ENCODE measurements at places on chromosomes 5 and 9.

- DNase-seq: no peak
Observed at GRCh38 chr5:60541980-60542379, 158.0 kb downstream of the DEPDC1B start.

DNA sequence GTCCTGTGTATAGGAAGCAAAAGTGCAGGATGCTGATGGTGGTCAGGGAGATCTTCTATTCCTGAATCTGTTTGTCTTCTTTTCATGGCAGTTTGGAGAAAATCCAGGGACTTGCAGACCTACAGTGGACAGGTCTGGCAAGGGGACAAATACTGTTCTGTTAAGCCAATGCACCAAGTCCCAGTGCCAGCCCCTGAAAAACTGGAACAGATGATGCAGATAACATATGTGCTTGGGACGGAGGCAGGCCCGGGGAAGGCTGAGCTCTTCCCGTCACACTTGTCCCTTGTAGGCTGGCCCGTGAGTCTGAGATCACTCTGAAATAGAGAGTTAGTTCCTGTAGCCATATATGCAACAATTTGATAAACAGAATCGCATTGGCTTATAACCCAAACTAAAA, 265.7 kb downstream of the MTRR start:
- DNase-seq: no peak

GRCh38 chr5:7828269-7828668, 22.7 kb downstream of the CFAP90 start:
- DNase-seq: no peak

- DNase-seq: no peak
Observed at GRCh38 chr5:178739452-178740180, 9.2 kb upstream of the ZNF354A start.

DNA sequence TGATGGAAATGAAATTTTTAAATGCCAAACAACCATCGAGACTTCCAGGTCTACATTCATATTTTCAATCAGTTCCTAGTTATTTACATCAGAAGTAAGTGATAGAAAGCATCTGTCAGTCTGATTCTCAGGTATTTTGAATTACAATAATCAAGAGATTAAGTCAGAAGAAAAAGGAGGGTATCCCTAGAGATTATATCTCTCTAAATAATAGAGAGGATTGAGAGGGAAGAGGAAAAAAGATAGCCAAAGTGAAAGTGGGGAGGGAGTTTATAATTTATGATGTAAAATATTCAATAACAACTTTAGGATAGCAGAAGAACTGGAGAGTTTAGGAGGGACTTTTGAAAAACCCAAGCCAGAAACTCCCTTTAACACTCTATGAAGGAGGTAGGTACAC, 400.2 kb downstream of the EFNA5 start:
- no peak for DNase-seq

DNA sequence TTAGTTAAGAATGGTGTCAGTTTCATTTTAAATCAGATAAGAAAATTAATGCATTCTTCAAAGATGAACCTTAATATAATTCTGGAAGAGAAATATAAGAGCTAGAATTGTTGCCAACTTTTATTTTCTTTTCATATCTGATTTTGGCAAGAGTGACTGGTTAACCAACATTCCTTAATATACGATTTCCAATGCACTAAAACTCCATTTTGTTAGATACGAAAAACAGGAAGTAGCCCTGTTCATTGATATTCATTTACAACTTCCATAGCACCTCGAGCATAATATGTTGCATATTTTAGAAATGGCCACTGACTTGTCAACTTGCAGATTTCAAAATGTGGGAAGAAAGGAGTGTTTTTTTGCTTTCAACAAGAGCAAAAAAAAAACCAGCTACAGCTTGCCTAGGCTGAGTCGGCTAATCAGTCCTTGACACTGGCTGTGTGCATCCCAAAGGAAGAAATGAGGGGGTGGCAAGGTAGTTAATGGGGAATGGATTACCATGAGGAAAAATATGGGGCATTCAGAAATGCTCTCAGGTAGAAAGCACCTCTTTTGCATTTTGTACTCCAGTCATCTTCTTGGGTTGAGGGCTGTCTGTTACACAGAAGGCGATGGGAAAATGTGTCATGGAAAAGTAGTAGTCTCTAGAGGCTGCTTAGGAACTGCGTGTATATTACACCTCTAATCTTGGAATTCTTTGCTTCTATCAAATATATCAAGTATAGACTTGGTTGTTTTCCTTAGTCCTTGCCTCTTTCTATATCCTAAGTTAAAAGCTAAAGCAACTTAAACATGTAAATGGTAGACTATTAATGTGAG, 3.9 kb downstream of the MAP3K1 start:
- no peak for DNase-seq

GRCh38 chr5:163565492-163565891, 60.1 kb downstream of the MAT2B start:
- no peak for DNase-seq

DNA sequence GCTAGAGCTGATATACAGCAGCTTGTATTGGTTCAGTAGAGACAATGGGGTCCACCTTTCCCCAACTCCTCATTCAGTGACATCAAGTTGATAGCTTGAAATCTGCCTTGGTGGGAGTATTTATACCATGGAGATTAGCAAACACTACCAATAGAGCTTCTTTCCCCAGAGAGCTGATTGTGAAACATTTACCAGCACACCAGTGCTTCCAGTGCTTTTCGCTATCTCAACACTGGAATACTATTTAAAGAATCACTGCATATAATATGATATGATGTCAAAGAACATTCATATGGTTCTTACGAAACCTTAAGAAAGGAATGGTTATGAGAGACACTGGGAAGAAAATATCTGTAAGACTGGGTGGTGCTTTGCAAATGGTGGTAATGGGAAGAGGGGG, 21.8 kb upstream of the RNF145 start:
- no peak for DNase-seq

DNA sequence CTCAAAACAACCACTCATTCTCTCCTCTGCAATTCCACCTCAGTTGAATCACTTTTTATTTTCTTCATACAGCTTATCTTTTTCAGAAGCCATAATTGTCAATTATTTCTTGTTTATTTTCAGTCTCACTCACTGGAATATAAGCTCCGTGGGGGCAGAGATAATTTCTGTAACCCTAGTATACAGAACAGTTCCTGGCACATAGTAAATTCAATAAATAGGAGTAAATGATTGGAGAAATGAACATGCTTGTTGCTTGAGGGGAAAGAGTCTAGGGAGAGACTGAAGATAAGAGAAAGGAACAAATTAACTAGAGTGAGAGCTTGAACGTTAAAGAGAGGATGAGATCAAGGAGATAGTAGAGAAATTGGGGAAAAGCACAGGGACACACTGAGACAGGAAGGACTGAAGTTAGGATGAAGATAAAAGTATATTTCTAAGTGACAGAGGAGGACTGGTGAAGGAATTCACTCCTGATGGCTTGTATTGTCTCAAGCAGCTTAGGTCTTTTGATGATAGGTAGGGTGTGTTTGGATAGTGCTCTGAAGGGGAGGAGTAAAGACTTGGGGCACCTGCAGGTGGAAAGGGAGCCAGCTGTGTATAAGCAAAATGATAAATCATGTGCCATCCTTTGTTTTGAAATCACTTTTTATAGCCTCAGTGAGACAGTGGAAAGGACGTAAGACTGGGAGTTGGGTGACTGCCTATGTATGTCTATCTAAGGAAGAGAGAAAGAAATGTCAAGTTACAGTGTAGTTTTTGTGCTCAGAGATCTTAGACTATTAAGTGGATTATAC, 2.2 kb downstream of the NAA35 start:
- no peak for DNase-seq

- no peak for DNase-seq
Observed at GRCh38 chr9:14478175-14479162, 164.5 kb upstream of the NFIB start.

- no peak for DNase-seq
Observed at GRCh38 chr5:37478121-37478894, 99.2 kb downstream of the WDR70 start.

- DNase-seq: no peak
Observed at GRCh38 chr5:32598997-32599549, 13.7 kb downstream of the SUB1 start.

- DNase-seq: peak; percentile 74
Observed at GRCh38 chr5:100535060-100536005, at the start of gene FAM174A. Gene FAM174A, plus strand, starts transcription at chr5:100535374. Its CDS starts 157 bp downstream, at chr5:100535531.
